HepG2 (cell line): ENCODE measurements at places on chromosomes 5 and 9.

GRCh38 chr5:24376210-24376609, 268.6 kb downstream of the CDH10 start:
- DNase-seq = no peak

DNA sequence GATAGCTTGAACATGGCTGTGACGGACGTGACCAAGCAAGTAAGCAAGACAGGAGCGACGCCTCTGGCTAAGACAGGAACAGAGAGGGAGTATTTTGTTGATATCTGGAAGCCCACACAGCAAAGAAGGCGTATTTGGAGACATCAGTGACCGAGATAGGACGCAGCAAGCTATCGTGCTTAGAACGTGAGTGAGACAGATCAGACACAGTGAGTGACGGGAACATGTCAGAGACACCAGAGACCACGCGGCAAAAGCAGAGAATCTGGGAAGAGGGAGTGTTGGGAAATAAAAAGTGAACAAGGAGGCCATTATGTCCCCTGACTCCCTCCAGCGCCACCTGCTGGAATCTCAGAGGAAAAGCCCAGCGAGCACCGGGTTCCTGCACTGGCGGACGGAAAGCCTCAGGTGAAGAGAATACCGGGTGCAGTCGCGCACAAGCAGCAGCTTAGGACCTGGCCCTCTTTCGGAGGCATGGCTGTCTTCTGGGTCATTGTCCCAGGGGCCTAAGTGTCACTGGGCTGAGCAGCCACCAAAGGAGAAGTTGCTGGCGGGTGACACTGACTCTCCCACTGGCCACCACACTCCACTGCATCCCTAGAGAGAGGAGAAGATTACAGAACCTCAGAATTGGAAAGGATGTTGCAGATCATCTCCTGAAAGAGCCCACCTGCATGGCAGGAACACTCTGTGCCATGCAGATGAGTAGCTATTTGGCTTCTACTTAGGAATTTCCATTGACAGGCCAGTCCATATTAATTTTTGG, 99.1 kb downstream of the FBXO38 start:
- DNase-seq = peak; percentile 67

- DNase-seq = no peak
Measured at GRCh38 chr9:72857624-72857996, 95.2 kb downstream of the ALDH1A1 start.

GRCh38 chr5:78903353-78903752, 81.8 kb downstream of the ARSB start:
- no peak for DNase-seq

GRCh38 chr5:25892211-25892610, 1146.2 kb downstream of the CDH9 start:
- no peak for DNase-seq

DNA sequence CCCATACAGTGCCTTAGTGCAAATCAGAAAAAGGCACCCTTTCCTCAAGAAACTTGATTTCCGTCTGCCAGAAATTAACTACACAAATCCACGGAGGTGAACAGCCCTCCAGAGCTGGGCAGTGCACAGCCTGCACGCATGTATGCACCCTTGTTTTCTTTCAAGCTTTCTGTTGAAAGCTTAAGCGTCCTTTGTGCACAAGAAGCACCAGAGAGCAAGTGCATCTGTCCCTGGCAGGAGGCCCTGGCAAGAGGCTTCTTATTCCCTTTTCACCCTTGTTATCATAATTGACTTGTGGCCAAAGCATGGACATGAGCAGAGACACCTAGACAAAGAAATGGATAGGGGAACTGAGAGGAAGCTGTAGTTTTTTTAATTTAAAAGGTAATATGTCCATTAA, 47.4 kb upstream of the ATG10 start:
- DNase-seq = no peak

- DNase-seq = no peak
Measured at GRCh38 chr9:135073741-135074305, 13.6 kb upstream of the OLFM1 start.

DNA sequence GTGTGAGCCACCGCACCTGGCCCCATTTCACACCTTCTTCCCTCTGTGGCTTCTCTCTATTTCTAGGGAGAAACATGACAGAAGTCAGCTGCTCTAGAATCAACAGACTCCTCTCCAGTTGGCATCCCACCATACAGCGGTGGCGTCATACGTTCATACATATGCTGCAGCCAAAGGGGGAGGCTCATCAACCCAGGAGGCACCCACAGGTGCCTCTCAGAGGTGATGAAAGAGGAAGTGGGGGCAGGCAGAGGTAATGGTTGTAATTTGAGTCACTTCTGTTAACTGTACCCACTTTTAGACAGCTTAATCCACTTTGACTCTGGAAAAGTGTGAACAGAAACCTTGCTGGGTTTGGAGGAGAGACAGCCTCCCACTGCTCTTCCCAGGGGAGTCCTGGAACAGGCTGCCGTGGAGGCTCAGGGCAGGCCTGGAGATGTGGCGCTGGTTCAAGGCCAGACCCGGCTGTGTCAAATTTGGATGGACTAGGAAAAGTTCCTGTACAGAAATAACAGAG, 47.3 kb upstream of the SUB1 start:
- no peak for DNase-seq

DNA sequence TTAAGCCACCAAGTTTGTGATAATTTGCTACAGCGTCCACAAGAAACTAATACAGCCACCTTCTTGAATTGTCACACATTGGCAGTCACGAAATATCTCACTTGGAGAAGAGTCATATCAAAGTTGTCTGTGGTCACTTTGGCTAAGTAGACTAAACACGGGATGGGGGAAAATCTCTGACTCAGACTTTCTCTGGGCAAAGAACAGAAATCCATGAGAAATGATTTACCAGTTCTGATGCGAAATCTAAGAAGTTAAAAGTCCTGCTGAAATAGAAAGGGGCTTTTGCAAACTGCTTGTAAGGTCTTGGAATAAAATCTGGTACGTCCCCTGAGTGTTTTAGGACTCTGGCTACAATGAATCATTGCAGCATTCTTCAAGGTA, 158.4 kb downstream of the COL23A1 start:
- no peak for DNase-seq

GRCh38 chr9:34475097-34475496, 16.5 kb downstream of the DNAI1 start:
- no peak for DNase-seq

DNA sequence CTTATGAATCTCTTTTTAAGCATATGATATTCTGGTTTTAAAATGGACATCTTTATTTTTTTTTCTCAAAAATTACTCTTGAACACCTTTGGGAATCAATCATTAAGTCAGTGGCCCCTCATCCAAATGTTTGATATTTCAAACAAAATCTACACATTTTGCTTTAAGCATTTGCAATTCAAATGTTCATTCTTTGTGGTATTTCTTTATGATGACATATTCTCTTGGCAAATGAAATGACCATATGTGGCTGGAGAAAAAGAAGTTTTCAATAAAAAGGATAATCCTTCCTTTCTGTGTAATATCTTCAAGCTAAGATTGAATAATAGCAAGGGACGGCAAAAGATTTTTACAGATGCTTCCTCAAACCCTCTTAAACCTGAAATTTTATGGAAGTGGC, 420.8 kb downstream of the MTRR start:
- no peak for DNase-seq

- DNase-seq = no peak
Measured at GRCh38 chr5:140239461-140239860, 63.4 kb downstream of the PFDN1 start.
